ENCODE measurements at places on chromosomes 6 and 20.

DNA sequence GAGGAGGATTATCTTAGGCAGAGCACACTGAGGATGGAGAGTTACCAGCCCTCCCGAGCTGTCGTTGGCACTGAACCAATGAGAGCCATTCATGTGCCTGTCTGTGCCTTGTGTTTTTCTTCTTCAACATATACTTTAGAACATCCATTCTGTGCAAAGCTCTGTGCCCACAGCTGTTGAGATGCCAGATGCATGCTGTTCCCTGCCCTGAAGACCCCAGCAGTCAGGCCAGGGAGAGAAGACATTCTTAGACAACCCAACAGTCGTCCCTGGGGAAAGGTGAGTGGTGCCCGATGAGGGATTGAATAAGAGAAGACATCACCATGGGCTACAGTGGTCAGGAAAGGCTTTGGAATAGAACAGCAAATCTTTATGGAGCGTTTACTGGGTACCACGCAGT, 114.1 kb downstream of the NRN1 start:
- DNase-seq, result no peak

DNA sequence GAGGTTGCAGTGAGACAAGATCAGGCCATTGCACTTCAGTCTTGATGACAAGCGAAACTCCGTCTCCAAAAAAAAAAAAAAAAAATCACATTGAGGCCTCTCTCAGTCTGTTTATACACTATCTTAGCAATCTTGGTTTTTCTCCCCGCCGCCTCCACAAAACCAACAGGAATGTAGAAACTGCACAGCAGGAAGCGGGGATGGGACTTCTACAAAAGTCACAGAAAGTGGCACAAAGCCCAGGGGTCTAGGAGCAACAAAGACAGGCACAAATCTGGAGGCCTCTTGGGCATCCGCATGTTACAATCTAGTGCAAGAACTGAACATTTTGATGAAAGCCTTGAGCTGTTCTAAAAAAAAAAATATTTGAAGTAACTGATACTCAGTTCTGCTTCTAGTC, 48.6 kb downstream of the KDM1B start:
- DNase-seq, result no peak

DNA sequence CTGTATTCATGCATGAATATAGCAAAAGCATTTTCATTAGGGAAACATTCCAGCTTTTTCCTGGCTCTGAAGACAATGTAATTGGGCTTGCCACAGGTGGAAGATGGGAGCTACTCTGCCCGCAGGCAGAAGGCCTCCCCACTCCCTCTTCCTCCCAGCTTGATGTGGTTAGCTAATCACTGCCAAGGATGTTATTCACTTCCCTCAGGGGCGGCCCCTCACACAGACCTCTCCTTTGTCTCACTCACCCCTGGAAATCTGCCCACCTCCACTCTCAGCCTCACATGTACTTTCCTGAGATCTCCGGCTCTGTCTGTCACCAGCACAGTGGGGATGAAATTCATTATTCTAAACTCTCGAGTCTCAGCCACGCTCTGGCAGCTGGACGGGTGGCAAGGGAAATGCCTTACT, 100.7 kb downstream of the ANKRD60 start:
- DNase-seq, result no peak

DNA sequence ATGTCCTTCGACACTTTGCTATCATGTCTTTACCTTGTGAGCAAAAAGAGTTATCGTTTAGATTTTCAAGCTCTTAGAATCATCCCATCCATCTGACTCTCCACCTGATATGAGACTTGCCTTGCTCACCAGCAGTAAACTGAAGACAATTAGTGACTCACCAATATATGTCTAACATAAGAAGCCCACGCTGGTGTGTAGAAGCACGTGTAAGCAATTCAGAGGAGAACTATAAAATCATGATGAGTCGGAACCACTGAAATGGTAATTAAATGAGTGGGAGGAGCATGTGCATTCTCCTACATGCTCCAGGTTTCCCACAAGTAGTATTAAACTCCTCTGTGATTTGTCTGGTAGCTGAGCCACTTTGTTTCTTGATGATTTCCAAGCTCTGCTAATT, 181.6 kb upstream of the RNF217 start:
- DNase-seq, result no peak
